ENCODE measurements at places on chromosomes 16 and 17.
A peak's percentile ranks its signal among the peaks of the same experiment; 100 is the strongest.

DNA sequence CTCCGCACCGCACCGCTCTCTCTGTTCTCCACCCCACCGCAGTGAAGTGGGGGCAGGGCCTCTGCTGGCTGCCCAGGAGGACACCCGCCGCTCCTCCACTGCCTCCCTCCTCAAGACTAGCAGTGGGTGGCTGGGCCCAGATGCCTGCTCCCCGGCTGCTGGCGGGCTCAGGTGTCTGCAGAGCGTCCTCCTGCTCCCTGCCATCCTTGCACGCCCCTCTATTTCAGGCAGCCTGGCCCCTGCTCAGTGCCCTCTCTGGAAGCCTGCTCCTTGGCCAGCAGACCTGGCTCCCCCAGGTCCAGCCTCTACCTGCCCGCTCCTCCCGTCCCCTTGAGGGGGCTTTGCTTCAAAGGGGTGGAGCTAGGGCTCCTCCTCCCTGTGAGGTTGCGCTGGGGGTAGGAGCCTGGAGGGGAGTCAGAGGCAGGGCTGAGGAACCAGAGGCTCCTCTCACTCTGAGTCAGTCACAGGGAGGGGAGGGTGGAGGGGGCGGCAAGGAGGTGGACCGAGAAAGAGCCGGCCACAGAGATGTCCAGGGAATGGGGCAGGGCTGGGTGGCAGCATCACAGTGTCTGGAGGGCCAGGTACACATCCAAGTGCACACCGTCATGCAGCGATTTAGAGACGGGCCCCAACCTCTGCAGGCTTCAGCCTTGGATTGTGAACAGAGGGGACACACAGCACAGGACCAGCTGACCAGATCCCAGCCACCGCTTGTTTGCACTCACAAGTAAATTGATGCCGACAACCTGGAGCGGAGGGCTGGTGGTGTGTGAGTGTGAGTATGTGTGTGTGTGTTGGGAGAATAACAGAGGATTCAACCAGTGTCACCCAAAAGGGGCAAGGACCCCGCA lies 9.8 kb upstream of the TMEM92 start:
- DNase-seq: peak; percentile 66

DNA sequence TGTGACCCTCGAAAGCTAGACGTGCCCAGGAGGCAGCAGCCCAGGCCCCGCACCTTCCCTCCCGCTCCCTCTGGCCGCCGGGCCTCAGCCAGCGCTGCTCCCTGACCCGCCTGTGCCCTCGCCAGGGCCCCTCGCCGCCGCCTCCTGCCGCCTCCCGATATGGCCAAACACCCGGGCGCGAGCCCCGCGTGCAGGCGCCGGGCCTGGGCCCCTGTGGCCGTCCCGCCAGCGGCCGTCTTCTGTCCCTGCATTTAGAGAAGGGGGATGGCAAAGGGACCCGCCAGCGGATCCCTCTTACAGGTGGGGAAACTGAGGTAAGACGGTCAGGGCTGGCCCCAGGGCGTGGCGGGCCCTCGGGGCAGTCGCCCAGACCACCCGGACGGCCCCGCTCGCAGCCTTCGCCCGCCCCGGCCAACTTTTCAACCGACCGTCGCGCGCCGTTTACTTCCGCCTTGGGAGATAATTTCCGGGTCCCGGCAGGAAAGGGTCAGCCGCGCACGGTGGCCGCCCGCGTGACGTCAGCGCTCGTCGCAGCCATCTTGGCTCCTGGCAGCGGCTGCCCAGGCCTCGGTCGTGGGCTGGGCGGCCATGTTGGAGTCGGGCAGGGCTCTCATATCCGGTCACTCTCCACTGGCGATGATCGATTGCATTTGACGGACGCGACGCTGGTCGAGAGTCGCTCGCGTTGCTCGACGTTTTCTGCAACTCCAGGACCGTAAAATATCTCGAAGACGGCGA lies 7.0 kb upstream of the GNG13 start:
- peak; percentile 93 for DNase-seq

GRCh38 chr17:78993241-78993956 lies 13.7 kb upstream of the LGALS3BP start:
- DNase-seq: peak; percentile 72

DNA sequence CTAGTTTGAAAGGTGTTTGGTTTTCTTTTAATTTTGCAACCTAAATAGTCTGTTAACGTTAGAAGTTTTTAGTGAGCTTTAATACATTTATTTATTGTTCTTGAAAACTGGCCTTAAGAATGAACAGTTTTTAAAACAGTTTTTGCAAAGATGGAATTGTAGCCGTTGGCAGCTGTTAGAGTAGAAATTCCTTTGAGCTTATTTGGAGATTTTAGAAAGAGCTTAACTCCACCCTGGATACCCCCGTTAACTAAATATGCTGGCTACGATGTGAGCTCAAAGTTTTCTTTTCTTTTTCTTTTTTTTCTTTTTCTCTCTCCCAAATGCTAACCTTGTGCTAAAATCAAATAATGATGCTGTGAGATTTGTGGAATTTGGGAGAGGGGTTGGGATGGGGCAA lies 75.2 kb downstream of the COX10 start:
- DNase-seq: no peak

- no peak for DNase-seq
These were observed 15.9 kb upstream of the DOC2B start for GRCh38 chr17:197352-197751.

DNA sequence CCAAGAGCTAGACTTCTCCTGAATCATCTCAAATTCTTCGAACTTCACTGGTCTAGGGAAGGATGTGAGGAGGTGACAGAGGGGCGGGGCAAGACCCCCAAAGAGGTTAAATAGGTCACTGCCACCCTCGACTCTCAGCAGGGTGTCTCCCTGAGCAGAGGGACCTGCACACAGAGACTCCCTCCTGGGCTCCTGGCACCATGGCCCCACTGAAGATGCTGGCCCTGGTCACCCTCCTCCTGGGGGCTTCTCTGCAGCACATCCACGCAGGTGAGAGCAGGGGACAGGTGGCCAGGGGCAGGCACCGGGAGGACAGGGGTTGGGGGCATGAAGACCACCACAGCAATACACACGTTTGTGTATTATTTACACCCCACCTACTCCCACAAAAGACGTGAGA lies 9.2 kb downstream of the CCL17 start:
- no peak for DNase-seq

GRCh38 chr17:81354954-81355347 lies 40.3 kb upstream of the BAHCC1 start:
- DNase-seq: no peak

DNA sequence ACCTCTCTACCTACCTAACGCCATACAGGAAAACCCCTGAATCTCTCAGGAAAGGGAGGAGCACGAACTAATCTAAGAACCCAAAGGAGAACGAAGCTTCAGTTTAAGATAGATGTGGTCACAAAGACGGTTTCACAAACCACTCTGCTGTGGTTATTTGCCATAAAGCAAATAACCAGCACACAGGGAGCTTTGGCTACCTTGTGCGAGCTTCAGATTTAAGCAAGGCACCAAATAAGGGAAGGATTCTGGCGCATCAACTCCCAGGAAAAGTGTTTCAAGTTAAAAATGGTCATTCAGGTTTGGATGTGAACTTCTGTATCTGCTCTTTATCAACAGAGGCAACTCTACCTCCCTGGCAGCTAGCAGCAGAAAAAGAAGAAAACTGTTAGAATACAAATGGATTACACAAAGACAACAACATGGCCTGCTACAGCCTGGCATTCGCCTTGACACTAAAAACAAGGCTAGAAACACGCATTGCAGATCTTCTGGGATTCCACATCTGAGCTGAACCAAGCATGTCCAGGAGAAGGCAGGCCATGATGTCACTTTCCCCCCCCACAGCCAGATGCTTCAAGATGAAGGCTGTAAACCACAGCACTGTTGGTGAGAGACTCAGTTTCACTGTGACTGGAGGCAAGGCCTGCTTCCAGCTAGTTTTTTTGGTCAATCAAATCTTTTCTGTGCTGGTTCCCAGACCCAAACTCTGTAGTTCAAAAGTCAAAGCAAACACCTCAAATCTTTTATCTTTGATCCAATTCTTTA lies 43.6 kb downstream of the SMG6 start:
- no peak for DNase-seq

DNA sequence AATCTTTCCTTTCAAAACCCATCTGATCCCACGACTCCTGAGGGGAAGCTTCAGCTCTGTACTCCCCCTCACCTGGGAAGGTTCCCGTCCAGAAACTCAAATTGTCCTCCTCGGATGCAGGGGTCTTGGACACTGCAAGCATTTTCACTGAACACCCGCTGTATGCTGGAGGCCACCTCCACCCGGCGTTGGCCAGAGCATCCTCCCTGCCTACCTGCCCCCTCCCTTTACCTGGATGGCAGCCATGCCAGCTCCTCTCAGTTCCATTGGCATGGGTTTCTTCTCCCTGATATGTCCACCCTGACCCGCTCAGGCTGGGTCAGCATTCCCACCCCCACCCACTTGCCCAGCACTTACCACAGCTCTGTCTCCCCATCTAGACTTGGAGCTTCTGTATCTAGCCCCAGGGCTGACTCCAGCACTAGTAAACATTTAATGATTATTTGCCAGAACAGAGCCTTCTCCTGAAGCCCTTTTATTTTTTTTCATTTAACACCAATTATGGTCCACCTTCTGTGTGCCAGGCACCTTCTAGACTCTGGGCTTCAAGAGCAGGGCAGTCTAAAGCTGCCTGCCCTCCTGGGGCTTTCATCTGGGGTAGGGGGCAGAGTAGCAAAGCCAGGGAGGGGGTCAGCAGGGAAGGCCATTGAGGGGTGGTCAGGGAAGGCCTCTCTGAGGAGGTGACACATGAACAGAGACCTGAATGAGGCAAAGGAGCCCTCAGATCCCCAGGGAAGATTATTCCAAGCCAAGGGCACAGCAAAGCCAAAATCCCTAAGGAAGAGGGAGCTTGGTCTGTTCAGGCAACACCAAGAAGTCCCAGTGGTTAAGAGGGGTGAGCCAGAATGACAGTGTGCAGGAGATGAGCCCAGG lies 8.9 kb upstream of the KRT19 start:
- DNase-seq: no peak

DNA sequence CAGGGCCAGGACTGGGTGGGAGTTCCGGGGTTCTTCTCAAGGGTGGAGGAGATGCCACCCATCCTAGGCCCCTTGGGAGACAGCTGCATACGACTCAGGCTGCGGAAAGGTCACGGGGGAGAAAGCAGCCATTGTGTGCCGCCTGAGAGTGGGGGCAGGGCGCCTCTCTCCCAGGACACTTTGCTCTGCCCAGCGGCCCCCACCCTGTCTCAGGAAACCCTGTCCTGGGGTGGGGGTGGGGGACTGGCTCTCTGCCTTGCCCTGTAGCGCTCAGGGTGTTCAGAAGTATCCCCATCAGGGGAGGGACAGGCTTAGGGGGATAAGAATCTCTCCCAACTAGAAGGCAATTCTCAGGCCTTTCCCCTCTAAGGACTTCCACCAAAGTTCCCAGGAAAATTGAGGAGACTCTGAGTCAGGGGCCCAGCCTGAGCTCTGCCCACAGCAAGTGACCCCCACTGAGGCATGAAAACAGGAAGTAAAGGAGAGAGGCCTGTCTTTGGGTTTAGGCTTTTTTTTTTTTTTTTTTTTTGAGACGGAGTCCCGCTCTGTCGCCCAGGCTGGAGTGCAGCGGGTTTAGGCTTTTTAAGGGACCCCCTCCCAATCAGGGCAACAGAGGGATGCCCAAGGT lies 4.9 kb downstream of the GIT1 start:
- DNase-seq: no peak

DNA sequence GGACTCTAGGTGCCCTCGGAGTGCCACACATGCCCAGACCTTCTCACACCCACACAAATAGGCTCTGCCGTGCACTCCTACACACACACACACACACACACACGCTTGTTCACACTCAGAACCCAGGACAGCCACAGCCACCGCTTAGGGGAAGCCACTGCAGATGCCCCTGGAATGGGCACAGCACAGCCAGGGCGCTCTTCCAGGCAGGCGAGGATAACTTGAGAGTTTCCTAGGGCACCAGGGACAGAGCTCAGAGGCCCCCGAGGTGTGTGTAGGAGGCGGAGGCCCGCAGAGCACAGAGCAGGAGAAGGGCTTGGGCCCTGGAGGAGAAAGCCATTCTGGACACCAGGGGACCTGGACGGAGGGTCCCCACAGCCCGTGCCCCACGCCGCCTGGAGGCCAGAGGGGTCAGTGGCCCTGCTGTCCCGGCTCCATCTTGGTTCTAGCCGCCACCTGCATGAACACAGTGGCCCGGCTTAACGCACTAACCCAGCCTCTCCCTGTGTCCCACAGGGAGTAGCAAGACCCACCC lies 21.0 kb downstream of the TRARG1 start:
- DNase-seq: no peak

DNA sequence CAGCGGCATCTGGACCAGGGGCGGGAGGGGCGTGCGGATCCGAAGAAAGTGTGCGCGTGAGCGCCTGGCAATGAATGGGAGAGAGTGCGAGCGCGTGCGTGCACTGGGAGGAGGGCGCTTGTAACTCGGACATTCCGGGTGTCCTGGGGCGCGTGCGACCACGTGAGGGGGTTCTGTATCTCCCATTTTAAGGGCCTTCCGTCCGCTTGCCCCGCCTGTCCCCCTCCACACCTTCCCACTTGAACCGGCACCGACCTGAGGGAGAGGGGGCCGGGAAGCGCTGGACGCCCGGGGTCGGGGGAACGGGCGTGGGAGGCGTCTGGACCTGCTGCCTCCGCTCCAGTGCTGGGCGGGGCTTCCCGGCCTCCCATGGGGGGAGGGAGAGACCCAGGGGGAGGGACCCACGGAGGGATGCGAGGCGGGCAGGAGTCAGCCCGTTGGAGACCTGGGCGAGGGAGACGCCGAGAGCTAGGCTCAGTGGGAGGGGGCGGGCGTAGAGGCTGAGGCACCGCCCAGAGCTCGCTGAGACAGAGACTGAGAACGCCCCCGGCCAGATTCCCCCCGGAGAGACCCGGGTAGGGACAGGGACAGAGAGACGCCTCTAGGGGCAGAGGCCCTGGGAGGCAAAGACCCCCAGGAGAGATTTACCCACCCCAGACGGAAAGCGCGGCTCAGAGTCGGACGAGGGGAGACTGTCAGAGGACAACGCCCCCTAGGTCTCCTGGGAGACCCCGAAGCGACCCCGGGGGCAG lies at the start of gene KREMEN2:
Gene KREMEN2 (plus strand): TSS at position 553 of the 752 bp plus-strand sequence. CDS start 246 bp downstream, outside the sequence.
- peak; percentile 47 for DNase-seq

DNA sequence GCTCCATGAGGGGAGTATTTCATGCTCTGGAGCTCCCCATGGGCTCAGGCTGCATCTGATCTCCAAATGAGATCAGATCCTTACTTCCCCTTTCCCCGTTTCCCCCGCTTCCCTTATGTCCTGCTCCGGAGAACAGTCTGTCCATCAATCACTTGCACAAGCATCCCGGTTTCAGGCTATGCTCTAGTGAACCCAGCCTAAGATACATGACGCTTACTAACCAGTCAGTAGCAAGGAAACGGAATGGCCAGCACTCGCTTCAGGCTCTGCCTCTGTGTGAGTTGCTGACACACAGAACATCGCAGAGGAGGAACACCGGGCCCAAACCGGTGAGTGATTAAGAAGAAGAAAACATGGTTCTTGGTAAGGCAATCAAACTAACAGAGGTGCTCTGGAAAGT lies 9.4 kb upstream of the ATP5MC1 start:
- DNase-seq: no peak
